T-helper 9 cell (primary cell): ENCODE measurements at places on chromosomes 3 and 15.
A peak's percentile ranks its signal among the peaks of the same experiment; 100 is the strongest.

- no peak for DNase-seq
Observed at GRCh38 chr3:71419369-71419768, 164.2 kb downstream of the FOXP1 start.

DNA sequence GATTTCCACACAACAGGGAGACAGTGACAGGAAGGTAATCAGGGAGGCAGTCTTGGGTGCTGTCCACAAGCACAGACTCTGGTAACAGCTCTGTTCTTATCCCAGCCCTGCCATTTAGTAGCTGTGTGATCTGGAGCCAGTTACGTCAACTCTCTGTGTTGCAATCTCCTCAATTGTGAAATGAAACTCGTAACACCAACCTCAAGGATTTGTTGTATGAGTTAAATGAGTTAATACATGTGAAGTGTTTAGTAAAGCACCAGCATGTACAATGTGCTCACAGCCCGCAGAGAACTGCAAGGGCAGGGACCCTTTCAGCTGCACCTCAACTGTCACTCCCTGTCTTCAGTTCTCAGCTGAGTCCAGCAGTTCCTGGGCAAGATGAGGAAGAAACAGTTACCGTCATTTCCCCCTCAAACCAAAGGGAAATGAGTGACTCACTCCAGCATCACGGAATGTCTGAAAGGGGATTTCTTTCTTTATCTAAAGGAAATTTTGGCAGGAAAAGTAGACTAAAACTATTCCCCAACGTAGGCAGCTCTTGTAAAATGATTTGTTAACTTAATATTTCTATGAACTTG lies 39.9 kb upstream of the MB21D2 start:
- DNase-seq = no peak

DNA sequence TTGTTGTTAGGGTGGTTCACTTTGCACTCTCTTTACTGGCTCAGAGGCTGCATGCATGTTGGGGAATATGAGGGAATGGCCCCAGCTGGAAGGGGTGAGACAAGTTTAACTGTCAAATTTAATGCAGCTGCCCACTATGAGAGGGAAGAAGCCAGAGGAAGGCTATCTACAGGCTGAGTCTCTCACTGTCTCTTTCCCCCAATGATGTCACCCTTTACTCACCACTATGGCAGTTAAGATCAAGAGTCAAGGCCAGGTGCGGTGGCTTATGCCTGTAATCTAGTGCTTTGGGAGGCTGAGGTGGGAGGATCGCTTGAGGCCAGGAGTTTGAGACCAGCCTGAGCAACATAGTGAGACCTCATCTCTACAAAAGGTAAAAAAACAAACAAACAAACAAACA lies 12.2 kb upstream of the RBMS3 start:
- DNase-seq = no peak

- peak; percentile 47 for DNase-seq
Observed at GRCh38 chr15:78859971-78860719, 12.5 kb upstream of the MORF4L1 start.
